ENCODE measurements at places on chromosomes 5 and 9.

DNA sequence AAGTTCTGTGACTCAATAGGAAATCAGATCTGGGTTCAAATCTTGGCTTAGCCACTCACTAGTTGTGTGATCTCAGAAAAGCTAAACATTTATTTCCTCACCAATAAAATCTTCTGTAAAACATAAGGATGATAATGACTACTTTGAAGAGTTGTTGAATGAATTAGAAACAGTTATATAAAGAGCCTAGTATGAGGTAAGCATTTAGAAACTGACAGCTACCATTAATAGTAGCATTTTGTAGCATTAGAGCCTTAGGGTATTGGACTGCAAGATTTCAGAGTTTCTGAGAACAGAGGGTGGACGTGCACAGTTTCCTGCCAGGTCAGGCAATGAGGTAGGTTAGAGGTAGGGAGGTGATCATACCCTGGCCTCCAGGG, 293.2 kb downstream of the CWC27 start:
- no peaks in the 10 kb centered on the region for H3K27me3 ChIP-seq
- no peaks in the 10 kb centered on the region for H3K4me1 ChIP-seq
- H3K27ac ChIP-seq: no peak overlapping the region

DNA sequence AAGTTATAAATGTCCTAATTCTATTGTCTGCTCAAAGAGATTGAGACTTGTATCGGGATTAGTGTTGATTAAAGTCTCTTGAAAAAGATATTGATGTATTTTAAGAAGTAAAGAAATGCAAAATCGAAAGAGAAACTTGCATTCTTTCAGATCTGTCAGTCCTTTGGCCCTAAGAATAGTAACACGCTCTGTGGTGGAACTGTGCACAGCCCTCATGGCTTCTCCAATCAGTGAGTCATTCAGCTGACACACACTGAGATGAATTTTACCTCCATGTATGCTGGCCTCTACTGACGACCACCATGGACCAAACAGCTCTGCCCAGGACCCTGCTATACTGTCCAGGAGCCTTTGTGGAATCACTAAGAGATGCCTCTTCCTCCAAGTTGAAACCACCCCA, 232.4 kb downstream of the ESM1 start:
- peaks cover 14% of the 10 kb centered on the region for H3K4me1 ChIP-seq
- no peak overlapping the region for H3K4me3 ChIP-seq
- H3K27ac ChIP-seq: no peak overlapping the region
- no peaks in the 10 kb centered on the region for H3K36me3 ChIP-seq

DNA sequence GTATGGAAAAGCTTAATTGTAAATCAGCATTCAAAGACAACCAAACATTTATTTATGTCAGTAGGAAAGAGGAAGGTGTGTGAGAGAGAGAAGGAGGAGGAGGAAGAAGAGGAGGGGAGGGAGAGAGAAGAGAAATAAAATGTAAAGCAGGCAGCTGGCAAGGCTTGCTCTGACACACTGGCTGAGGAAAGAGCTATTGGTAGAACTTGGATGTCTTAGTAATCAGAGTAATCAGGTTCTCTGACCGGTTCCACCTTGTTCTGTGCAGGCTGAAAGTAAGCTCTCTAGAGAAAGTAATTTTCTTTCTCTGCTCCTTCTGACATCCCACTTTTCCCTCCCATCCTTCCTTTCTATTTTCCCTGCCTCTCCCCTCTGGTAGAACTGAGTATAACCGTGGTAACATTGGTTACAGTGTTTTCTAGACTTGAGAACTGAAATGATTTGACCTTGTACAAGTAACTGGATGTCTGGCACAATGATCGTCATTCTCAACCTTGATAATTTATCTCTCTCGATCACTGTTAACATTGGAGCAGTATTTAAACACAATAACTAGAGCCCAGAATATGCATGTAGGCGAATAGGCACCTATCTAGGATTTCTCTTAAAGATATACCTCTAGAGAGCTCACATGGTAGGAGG, 33.3 kb downstream of the TLE4 start:
- H3K27me3 ChIP-seq: no peaks in the 10 kb centered on the region
- H3K36me3 ChIP-seq: no peaks in the 10 kb centered on the region
- H3K4me3 ChIP-seq: no peak overlapping the region
- no peak for DNase-seq
- H3K4me1 ChIP-seq: peaks cover 9% of the 10 kb centered on the region

- no peaks in the 10 kb centered on the region for H3K36me3 ChIP-seq
- no peak overlapping the region for H3K27ac ChIP-seq
- DNase-seq: no peak
- no peak overlapping the region for H3K4me3 ChIP-seq
- peaks cover 25% of the 10 kb centered on the region for H3K27me3 ChIP-seq
- peaks cover 10% of the 10 kb centered on the region for H3K4me1 ChIP-seq
Measured at GRCh38 chr9:96719921-96720320, 58.0 kb downstream of the ZNF510 start.

DNA sequence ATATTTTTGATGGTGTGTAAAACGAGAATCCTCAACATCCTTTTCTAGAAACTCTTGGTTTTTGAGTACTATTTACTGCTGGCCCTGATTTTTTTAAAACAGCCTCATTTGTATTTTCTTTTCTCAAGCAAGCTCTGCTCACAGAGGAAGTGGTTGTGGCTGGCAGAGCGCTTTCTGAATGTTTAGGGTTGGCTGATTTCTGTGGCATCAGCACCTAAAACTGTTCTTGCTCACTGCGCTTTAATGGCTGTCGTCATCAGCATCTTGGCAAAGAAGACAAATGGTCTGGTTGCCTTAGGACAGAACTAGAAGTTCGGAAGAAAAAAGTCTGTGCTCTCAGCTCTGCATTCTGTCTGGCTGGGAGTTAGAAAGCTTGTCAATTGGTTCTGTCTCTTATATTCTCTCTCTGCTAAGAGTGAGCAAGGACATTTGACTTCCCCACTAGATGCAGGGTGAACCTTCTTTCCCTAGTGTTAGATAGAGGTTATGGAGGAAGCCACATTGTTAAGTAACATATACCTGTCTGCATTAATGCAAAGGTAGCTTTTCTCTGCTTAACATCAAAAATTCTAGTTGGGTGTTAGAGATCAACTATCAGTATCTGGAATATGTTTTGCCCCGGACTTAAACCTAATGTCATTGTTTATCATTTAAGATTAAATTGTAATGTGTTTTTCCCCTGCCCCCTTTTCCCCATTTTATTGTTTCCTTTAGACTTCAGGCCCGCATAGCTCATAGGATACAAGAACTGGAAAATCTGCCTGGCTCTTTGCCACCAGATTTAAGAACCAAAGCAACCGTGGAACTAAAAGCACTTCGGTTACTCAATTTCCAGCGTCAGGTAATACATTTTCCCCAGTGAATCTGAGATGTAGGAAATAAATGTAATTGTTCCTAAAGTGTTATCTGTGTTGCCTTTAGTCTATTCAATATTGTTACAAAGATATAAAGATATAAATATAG, 39.0 kb downstream of the SMARCA2 start:
- peaks cover 20% of the 10 kb centered on the region for H3K4me1 ChIP-seq
- peak; percentile 92 for DNase-seq
- H3K36me3 ChIP-seq: peaks cover 42% of the 10 kb centered on the region
- no peak overlapping the region for H3K4me3 ChIP-seq
- H3K27ac ChIP-seq: peak overlapping the region; percentile 73
- H3K27me3 ChIP-seq: no peaks in the 10 kb centered on the region

GRCh38 chr5:176575488-176576422, 26.6 kb downstream of the CDHR2 start:
- H3K27ac ChIP-seq: no peak overlapping the region
- no peak overlapping the region for H3K4me3 ChIP-seq
- no peaks in the 10 kb centered on the region for H3K27me3 ChIP-seq
- H3K4me1 ChIP-seq: peaks cover 13% of the 10 kb centered on the region
- no peak for DNase-seq

GRCh38 chr5:40829748-40830533, 5.1 kb downstream of the RPL37 start:
- no peaks in the 10 kb centered on the region for H3K27me3 ChIP-seq
- no peak overlapping the region for H3K4me3 ChIP-seq
- H3K36me3 ChIP-seq: peaks cover 81% of the 10 kb centered on the region
- peaks cover 20% of the 10 kb centered on the region for H3K4me1 ChIP-seq
- DNase-seq: no peak

DNA sequence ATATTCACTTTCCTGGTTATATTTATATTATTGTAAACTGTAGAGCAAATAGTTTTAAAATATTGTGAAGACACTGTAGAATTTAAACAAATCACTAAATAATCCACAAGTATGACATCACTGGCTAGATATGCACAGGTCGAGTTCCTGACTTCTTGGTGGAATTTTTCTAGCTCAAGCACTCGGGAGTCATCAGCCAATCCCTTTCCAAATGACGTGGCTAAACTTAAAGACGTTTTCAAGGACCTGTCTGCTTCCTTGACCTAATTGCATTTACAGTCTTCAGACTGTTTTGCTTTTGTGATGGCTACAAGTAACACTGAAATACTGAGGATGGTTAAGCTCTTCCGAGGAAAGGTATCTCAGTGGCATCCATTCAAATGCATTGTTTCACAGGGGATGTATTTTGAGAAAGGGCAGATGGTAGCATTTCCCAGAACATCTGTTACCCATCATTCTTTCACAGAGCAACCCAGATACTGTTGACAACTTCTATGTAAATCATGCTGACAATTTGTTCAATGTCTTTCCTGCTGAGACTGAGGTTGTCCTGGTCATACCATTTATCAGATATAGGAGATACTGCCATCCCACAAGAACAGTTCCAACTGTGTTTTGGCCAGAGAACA, 262.8 kb downstream of the CDH10 start:
- no peaks in the 10 kb centered on the region for H3K27me3 ChIP-seq
- no peak overlapping the region for H3K27ac ChIP-seq
- no peaks in the 10 kb centered on the region for H3K36me3 ChIP-seq
- no peak for DNase-seq
- H3K4me1 ChIP-seq: no peaks in the 10 kb centered on the region
- no peak overlapping the region for H3K4me3 ChIP-seq

All from CD4-positive, alpha-beta T cell (primary cell).